ENCODE measurements at places on chromosomes 1 and 21.

DNA sequence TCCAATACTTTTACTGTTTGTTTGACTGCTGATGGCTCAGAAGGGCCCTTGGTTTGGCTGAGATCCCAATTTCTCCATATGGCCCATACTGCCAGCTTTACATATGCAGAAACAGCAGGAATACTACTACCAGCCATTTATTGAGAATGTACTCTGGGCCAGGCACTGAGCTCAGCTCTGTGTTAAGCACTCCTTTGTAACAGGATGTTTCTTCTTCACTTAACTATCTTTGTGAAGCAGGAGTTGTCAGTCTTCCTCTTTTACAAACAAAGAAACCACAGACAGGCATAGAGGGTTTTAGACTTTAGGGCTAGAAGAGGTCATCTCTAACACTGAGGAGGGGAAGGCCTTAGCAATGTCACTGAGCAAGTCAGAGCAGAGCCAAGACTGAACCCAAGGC lies 8.3 kb downstream of the HMGCL start:
- DNase-seq: no peak

GRCh38 chr1:224387302-224387912 lies 30.7 kb downstream of the CNIH4 start:
- no peak for DNase-seq

- DNase-seq: no peak
Measured at GRCh38 chr1:31062867-31063380, 2.6 kb downstream of the PUM1 start.

DNA sequence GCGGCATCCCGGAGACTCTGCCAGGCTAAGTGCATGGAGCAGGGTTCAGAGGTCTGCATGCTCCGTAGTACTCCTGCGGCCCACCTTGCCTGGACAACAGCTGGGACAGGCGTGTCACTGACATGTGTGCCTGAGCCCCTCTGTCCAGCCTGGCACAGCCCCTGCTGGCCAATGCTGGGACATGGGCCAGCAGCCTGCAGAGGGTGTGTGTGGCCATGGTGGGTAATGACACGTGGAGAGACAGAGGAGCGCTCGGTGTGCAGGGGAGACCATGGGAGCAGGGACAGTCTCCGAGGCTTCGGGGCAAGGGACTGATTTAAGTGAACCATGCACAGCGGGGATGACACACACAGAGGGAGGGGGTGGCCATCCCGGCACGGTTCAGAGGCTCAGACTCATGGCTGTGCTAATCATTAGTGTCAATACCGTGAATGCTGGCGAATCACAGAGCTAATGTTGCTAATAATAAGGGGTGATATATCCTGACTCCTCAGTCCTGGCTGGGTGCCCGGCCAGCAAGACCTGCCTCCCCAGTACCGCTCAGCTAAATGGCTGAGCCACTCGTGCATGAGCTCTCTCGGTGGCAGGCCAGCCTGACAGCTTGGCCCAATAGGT lies 41.5 kb downstream of the IGSF21 start:
- no peak for DNase-seq

- peak; percentile 18 for DNase-seq
Measured at GRCh38 chr1:151340870-151341754, 5.9 kb downstream of the RFX5 start.

GRCh38 chr1:222654849-222655248 lies 37.0 kb downstream of the MIA3 start:
- DNase-seq: peak; percentile 38

DNA sequence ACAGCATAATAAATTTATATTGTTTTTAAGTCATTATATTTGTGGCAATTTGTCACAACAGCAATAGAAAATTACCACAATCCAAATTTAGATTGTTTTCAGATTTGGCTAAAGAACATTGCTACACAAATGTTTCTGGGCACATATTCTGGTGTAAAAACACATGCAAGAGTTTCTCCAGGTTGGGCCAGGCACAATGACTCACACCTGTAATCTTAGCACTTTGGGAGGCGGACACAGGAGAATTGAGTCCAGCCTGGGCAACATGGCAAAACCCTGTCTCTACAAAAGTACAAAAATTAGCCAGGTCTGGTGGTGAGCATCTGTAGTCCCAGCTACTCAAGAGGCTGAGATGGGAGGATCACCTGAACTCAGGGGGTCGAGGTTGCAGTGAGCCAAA lies 8.4 kb downstream of the ERO1B start:
- no peak for DNase-seq

DNA sequence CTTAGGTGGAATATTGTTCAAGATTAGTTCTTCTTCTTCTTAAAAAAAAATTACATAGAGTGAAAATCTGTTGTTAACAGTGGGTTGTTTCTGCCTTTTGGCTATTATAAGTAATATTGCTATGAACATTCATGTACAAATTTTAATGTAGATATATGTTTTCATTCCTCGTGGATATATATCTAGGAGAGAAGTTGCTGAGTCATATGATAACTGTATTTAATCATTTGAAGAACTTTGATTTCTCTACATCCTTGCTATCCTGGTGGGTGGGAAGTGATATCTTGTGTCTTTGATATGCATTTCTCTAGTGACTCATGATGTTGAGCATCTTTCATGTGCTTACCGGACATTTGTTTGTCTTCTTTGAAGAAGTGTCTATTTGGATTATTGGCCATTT lies 29.9 kb downstream of the MAST2 start:
- DNase-seq: no peak

DNA sequence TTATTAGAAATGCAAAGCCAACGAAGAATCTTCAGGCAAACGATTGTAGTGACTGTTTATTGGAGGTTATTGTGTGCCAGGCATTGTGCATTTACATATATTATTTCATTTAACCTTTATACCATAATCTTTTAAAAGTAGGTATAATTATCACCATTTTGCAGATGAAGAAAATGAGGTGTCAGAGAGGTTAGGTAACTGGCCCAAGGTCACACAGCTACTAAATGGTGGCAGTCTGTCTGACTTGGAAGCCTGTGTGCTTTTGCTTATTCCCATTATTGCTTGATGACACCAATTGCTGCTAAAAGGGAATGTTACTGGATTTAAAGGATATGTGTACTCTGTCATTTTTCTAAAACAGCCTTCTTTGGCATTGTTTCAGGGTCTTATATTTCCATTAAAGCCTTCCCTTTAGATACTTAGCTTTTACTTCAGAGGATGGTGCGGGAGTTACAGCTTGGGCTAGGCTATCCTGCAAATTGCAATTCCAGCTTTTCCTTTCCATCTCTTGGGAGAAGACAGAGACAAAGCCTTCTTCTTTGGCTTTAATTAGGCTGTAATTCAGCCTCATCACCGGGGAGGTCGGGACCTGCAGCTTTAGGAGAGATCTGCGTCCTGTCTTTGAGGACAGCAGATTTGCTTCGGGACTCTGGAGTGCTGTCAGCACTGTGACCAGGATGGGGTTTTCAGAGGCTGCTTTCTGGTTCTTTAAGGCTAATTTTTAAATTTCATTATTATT lies 37.4 kb upstream of the ERRFI1 start:
- no peak for DNase-seq

DNA sequence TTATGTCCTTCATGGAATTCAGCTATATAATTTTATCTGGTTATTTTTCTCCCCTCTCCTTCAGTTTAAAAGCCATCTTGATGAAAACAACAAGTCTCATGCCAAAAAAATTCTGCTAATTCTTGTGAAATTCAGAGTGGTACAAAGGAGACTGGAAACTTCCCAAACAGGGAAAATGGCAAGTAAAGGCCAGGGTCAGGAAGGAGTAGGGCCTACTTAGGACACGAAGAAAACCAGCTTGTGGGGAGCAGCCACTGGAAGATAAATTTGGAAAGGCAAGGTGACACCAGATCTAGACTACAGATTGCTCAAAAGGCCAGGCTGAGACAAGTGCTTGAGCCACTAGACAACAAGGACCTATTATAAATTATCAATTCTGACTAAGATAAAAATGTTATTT lies 6.4 kb downstream of the TSTD1 start:
- no peak for DNase-seq

- no peak for DNase-seq
Measured at GRCh38 chr1:186980400-186980799, 151.7 kb downstream of the PLA2G4A start.

- no peak for DNase-seq
Measured at GRCh38 chr1:154306151-154306550, 14.7 kb upstream of the AQP10 start.

DNA sequence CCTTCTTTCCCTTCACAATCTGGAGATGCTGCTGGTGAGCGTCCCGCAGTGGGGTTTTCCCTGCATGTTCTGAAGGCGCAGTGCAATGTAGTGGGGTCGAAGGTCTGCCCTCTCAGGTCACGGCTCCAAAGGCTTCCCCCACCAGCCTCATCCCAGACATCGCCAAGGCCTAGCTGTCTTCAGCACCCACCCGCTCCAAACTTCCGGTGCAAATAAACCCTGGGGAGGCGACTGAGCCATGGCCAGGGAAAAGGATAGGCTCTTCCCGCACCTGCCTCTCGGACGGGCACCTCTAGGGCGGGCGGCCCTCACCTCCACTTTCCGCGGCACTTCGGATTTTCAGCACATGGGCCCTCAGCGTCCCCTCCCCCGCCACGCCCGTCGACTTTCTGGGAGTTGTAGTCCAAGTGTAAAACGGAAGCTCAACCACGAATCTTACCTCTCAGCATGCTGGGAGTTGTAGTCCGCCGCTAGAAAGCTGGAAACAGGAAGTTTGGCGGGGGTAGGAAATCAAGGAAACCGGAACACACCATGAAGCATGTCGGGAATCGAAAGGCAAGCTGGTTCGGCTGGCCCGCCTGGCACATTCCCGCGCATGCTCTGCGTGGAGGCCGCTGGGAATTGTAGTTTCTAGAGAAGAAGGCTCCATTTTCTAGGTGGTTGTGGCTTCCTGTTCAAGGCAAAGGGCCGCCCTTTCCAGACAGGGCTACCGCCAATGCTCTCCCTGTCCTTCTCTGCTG lies at the start of gene MRPL24:
TSS of gene MRPL24 (minus strand) at position 348 of the 740 bp plus-strand sequence. CDS start 2,384 bp downstream, outside the sequence.
- peak; percentile 92 for DNase-seq

DNA sequence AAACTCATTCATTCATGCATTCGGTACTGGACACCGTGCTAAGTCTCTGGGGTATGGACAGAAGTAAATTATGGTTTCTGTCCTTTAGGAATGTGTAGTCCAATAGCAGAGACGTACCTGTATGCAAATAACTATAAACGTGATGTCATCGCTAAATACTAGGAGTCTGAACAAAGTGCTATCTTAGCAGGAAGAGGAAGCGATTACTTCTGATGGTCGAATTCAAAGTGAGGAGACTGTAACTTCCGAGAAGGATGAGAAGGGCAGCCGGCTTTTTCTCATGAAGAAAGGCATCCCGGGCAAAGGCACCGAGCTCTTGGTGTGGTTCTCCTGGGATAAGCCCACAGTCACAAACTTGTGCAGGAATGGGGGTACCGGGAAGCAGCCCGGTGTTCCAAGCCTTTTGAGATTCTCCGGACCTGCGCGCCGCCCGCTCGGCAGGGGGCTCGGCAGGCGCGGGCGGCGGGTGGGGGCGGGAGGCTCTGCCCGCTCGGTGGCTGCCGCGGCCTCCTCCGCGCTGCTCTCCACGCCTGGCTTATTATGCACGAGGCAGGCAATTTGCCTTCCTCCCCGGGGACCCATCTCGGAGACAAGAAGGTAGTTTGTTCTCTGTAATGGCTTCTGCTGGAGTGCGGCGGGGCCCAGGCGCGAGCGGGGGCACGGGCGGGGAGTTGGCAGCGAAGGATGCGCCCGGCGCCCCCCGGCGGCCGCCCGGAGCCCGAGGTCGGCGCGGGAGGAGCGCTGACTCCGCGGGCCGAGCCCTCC lies 67.5 kb upstream of the CD1D start:
- DNase-seq: no peak

DNA sequence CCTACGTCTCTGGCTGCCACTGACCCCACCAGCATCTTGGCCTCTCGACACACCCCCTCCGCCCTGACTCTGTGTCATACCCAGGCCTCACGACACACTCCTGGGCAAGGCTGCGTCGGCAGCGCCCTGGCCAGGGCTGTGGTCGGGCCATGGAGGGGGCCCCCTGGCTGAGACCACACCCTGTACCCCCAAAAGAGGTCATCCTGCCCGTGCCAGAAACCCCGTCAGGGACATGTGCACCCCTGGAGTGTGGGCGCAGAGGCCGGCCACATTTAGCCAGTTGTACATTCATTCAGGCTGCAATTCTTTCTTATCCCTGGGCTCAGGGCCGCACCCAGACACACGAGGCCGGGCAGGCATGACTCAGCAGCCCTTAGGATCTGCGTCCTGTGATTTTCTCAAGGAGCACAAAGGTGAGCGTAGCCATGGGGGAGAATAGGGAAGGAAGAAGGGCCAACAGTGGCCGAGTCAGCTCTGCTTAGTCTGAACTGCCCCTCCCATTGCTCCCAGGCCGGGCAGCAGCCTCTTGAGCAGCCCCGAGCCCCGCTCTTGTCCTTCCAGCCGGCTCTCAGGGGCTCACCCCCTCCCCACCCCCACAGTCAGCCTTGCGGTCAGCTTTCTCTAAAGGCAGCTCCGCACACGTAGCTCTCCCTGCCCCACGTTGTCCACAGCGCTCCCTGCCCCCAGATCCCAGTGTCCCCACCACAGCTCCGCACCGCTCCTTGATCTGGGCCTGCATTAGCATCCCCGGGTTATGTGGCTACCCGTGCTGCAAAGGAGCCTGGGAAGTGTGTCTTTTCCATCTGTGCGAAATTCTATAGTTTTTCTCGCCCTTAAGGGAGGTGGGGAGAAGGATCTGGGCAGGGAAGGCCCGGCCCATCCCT lies 7.9 kb downstream of the CSTB start:
- DNase-seq: no peak

DNA sequence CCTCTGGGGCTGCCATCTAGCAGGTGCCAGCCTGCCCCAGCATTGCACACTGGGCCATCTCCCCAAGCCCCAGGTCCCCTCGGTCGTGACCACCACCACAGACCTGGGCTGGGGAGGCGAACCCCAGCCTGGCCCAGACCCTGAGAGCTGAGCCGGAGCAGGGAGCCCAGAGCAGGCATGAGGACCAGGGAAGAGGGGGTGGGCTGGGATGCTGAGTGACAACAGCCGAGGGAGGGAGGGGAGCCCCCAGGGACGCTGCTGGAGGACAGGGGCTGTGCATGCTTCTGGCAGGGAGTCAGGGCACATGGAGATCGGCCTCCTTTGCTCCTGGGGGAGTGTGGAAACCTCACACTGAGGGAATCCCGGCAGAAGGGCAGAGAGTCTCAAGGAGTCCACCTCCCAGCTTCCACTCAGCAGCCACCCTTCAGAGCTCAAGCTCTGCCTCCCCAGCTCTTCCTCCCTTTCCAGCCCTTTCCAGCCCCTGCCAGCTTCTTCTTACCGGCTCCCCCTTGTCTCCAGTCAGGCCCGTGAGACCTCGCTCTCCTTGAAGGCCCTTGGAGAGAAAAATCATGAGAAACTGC lies 23.7 kb upstream of the PEF1 start:
- DNase-seq: no peak

- DNase-seq: no peak
Measured at GRCh38 chr1:200237066-200237465, 172.8 kb downstream of the ZNF281 start.

All from stimulated activated CD8-positive, alpha-beta memory T cell treated with anti-CD3 and anti-CD28 coated beads, Interleukin-4, amount 100 ng/mL, for 4 hours (primary cell).